Bronchial smooth muscle cell (primary cell): ENCODE measurements at places on chromosomes 7 and 10. TPM values are rescaled to one million over a fixed set of nuclear protein-coding genes. Genes with fewer than 3 reads are reported as not detected.

The LBX1 gene
- under 0.01 TPM in 1 of 2 replicates, not detected in the other for total RNA-seq

The CALML5 gene
- total RNA-seq, result 0.17 TPM in 1 of 2 replicates, not detected in the other

The TES gene
- 39.1 and 62.6 TPM in 2 replicates for total RNA-seq

The PRTFDC1 gene
- 28.1 and 58.6 TPM in 2 replicates for total RNA-seq

The DMTF1 gene
- 40.8 and 68.6 TPM in 2 replicates for total RNA-seq

The TCF7L2 gene
- 2.1 and 4.3 TPM in 2 replicates for total RNA-seq

The SUFU gene
- 2.9 and 3.2 TPM in 2 replicates for total RNA-seq

The DPP6 gene
- under 0.01 TPM in 1 of 2 replicates, not detected in the other for total RNA-seq

The TRIM4 gene
- 23.3 and 26.1 TPM in 2 replicates for total RNA-seq

The DNAJB9 gene
- total RNA-seq, result 28.4 and 49.2 TPM in 2 replicates

The RPEL1 gene
- total RNA-seq, result under 0.01 TPM in 1 of 2 replicates, not detected in the other

The VSTM4 gene
- 5.5 and 6.4 TPM in 2 replicates for total RNA-seq

The OR6V1 gene
- not detected in 2 replicates for total RNA-seq

The IFRD1 gene
- total RNA-seq, result 41.4 and 46.7 TPM in 2 replicates

The TMEM140 gene
- 12.0 and 14.7 TPM in 2 replicates for total RNA-seq

The MGAM2 gene
- not detected in 2 replicates for total RNA-seq

The PRR15 gene
- 0.16 TPM in 1 of 2 replicates, not detected in the other for total RNA-seq

The THSD7A gene
- 0.17 and 1.1 TPM in 2 replicates for total RNA-seq

The FANK1 gene
- 6.0 and 8.5 TPM in 2 replicates for total RNA-seq

The ESYT2 gene
- total RNA-seq, result 56.5 and 68.6 TPM in 2 replicates

The AIFM2 gene
- 5.0 and 9.0 TPM in 2 replicates for total RNA-seq

The ZNF485 gene
- 1.9 and 2.4 TPM in 2 replicates for total RNA-seq

The ADAMTS14 gene
- total RNA-seq, result 3.3 and 22.9 TPM in 2 replicates

The SPDYE2B gene
- total RNA-seq, result not detected in 2 replicates

The ZNF804B gene
- total RNA-seq, result not detected in 2 replicates

The ARHGAP22 gene
- 34.2 and 46.1 TPM in 2 replicates for total RNA-seq

The AQP1 gene
- total RNA-seq, result 1.4 and 1.7 TPM in 2 replicates

The CCL24 gene
- not detected in 2 replicates for total RNA-seq

The NPC1L1 gene
- total RNA-seq, result under 0.01 and 0.09 TPM in 2 replicates

The IQCE gene
- 9.0 and 10.4 TPM in 2 replicates for total RNA-seq

The FRMD4A gene
- 10.6 and 12.9 TPM in 2 replicates for total RNA-seq

The MYO3A gene
- not detected in 2 replicates for total RNA-seq

The RBM48 gene
- 10.2 and 11.7 TPM in 2 replicates for total RNA-seq

The NEUROG3 gene
- total RNA-seq, result not detected in 2 replicates

The PLEKHA1 gene
- 8.8 and 9.0 TPM in 2 replicates for total RNA-seq

The LHFPL3 gene
- not detected in 2 replicates for total RNA-seq

The LRRC4 gene
- total RNA-seq, result 0.32 and 1.9 TPM in 2 replicates

The FGF8 gene
- total RNA-seq, result 0.16 TPM in 1 of 2 replicates, not detected in the other

The OR13A1 gene
- total RNA-seq, result under 0.01 TPM in 1 of 2 replicates, not detected in the other

The TRIM73 gene
- total RNA-seq, result 0.94 and 1.1 TPM in 2 replicates
